ENCODE measurements at places on chromosomes 7 and 10.
A peak's percentile ranks its signal among the peaks of the same experiment; 100 is the strongest.

DNA sequence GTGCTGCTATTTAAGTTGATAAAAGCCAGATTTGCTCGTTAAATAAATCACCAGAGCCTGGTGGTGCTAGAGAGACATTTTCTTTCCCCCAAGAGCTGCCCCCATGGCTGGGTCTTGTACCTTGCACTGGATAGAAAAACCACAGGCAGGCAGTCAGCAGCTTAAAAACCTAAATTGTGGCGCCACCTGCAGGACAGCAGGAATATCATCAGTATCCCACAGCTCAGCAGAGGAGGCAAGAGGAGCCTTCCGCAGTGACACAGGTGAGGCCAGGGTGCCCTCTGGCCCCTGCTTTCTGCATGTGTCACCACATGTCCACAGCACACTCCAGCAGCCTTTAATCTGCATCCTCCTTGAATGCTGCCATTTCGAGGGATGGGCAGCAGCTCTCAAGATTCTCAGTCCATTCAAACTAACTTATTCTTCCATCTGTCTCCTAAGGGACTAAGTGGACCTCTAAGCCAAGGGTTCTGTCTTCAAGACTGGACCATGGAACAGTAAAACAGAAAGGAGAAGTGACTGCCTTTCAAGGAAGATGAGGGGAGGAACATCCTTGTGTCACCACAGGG lies 4.5 kb upstream of the PLXNA4 start:
- peak; percentile 8 for DNase-seq

- no peak for DNase-seq
Measured at GRCh38 chr7:143447466-143447865, 4.2 kb downstream of the TAS2R60 start.

GRCh38 chr10:122468307-122468925 lies 7.1 kb downstream of the HTRA1 start:
- DNase-seq: no peak

DNA sequence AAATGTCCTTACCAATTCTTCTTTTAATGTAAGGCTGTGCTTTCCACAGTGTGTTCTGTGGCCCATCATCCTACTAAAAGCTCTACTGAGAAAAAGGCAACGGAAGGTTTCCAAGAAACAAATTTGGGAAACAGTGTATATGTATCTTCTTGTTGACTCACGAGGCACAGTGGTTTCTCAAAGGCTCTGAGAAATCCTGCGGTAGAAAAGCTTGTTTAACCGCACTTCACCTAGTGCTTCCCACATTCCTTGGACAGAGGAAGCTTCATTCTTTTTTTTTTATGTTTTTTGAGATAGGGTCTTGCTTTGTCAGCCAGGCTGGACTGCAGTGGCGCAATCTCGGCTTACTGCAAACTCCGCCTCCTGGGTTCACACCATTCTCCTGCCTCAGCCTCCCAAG lies 84.5 kb downstream of the TACC2 start:
- no peak for DNase-seq

DNA sequence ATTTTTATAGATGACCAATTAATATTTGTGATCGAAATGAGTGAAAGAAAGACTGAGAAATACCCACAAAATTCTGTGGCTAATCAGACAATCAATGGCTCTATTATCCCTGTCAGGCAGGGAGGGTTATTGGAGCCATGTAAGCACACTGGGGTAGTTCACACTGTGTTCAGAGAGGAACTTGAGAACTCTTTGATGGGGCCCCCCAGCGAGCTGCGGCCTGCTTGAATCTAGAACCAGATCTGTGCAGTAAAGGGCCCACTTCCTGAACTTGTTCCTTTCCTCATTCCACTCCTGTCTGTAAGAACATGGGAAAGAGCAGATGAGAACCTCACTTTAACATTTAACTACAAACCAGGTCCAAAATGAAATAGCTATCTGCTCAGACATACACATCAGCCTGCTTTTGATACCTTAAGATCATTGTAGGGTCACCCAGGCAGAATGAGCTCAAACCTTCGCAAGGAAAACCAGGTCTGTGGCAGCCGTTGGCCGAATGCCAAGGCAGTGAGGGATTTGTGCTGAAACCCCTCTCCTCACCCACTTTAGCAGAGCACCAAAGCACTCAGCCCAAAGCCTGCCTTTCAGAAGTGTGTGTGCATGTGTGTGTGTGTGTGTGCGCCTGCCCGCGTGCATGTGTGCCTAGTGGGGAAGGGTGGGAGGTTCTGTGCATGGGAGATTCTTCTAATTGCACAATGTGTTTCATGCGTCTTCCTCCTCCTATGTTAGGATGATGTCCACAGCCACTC lies 365.6 kb upstream of the MGMT start:
- DNase-seq: no peak

DNA sequence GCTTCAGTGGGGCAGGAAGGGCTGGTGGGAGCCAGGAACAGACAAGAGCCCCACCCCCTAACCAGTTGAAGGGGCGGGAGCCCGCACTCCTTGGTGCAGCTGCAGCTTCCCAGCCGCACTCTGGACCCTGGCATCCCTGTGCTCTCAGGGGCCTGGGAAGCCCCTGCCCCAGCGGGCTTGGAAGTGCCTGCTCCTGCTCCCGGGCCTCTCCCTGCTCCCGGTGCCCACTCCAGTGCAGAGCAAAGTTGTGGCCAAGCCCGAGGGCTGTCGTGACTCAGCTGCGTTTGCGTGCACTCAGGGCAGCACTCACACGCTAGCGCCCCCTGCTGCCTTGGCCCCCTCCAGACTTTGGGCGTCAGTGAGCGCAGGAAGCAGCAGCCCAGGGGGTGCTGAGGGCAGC lies 883.8 kb downstream of the LRMDA start:
- DNase-seq: no peak

- no peak for DNase-seq
Measured at GRCh38 chr7:151110236-151110940, 24.1 kb downstream of the AGAP3 start.
